ENCODE measurements at places on chromosomes 3 and 15.

DNA sequence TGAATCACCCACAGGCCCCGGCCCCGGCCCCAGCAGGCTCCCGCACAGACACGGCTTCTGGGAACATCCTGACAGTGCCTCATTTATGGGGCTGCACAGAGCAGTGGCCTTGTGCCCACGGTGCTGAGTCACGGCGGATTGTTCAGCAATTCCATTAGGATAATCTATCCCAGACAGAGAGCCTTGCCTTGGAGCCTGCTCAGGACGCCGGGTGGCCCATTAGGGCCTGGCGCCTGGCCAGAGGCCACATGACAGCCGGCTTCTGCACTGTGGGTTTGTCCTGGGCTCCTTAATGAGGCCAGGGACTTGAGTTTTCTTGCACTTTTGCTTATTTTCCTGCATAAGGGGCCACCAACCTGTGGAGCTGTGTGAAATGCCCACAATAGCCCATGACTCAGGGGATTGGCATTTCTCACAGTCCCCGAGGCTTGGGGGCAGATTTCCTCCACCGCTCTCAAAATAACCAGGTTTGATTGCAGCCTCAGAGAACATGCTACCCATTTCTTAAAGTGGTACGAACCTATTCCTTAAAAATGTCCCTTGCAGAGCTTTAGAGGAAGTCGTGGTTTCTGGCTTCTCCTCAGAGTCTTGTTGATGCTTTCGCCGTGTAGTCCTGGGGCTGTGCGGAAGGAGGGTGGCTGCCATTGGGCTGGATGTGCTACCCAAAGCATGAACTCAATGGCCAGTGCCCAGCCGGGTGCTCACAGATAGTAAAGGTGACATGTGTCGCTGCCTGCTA, 19.0 kb downstream of the SYNM start:
- no peak for DNase-seq

DNA sequence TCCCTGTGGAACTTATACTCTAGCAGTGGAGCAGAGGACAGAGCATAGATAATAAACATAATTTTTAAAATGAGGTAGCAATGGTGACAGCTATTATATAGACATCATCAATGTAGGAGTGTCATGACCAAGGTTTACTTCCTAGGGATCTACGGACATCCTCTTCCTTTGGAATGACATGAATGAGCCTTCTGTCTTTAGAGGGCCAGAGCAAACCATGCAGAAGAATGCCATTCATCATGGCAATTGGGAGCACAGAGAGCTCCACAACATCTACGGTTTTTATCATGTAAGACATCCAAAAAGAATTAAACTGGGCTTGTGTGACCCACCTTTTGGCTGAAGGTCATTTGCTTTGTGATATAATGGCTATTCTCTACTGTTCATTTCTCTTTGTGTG, 30.1 kb upstream of the CAPN3 start:
- DNase-seq, result no peak

DNA sequence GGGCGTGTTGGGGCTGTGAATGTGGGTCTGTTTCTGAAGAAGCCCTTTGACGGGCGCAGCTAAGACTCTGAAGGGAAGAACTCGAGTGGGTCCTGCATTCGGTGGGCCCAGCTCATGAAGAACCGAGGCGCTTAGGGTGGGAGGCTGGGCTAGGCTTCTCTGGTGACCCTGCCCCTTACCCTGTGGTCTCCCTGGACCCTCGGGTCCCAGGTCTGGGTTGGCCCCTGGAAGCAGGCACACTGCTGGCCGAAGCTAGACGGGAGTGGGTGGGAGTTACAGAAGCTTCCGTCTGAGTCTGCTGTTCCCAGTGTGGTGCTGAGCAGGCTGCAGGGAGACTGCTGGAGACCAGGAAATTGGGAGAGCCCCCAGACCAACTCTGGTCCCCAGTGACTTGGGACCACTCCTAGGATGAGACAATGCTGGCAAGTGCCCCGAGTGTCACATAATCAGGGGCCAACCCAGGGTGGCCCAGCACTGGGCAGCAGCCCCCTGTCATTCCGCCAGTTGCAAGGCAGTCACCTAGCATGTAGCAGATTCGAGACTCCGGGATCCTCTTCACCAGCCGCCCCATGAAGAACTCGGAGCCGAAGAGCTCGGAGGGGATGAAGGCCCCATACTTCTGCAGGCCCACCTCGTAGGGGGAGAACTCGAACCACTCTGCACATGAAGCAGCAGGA, 16.7 kb upstream of the EHD4 start:
- no peak for DNase-seq

GRCh38 chr3:5122741-5123706, 932 bp downstream of the ARL8B start:
- DNase-seq, result no peak

GRCh38 chr3:49900491-49901153, 3.1 kb downstream of the MST1R start:
- DNase-seq, result no peak

- DNase-seq, result no peak
Measured at GRCh38 chr15:101652786-101653430, 727 bp upstream of the TM2D3 start.

- DNase-seq, result no peak
Measured at GRCh38 chr3:13588993-13589392, 40.1 kb downstream of the FBLN2 start.

DNA sequence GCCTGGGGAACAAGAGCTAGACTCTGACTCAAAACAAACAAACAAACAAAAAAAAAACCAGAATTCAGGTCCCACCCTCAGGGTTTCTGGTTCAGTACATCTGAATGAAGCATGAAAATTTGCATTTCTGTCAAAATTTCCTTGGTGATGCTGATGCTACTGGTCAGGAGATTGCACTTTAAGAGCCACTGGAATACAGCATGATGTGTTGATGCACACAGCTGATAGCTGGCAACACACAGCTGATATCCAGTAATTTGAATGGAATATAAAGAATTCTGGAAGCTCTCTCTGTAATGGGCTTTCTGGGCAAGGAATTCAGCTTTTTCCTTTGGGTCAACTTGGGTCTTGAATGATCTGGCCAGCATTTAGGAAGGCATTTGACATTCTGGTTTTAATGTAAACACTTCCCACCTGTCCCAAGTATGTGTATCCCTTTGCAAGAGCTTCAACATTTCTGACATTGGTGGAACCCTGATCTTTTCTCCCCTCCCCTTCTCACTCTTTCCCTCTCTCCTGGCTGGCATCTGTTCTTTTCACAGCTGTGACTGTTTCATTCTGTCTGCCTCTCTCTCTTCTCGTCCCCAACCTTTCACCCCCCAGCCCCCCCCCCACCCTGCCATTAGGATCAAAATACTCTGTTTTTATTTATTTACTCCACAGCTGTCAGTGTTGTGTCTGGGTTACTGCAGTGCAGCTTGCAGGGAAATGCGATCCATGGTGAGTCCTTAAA, 189.5 kb downstream of the TPRG1 start:
- DNase-seq, result no peak

- no peak for DNase-seq
Measured at GRCh38 chr3:144429719-144430121, 458.1 kb downstream of the DIPK2A start.

DNA sequence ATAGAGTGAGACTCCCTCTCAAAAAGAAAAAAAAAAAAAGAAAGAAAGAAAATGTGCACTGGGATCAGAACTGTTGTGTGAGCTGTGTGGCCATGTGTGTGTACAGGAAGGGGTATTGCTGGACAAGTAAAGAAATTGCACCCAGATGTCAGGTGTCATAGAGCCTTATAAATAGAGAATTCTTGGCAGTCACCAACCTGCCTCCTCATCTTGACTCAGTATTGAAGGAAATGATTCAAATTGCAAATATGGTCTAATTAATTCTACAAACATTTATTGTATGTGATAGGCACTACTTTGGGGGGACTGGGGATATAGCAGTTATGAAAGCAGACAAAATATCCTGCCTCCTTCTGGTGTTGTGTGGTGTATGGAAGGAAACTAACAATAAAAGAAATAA, 243.8 kb upstream of the TTC14 start:
- no peak for DNase-seq

Data from GF-D8 (cell line).